ENCODE measurements at places on chromosomes 5 and 9.

DNA sequence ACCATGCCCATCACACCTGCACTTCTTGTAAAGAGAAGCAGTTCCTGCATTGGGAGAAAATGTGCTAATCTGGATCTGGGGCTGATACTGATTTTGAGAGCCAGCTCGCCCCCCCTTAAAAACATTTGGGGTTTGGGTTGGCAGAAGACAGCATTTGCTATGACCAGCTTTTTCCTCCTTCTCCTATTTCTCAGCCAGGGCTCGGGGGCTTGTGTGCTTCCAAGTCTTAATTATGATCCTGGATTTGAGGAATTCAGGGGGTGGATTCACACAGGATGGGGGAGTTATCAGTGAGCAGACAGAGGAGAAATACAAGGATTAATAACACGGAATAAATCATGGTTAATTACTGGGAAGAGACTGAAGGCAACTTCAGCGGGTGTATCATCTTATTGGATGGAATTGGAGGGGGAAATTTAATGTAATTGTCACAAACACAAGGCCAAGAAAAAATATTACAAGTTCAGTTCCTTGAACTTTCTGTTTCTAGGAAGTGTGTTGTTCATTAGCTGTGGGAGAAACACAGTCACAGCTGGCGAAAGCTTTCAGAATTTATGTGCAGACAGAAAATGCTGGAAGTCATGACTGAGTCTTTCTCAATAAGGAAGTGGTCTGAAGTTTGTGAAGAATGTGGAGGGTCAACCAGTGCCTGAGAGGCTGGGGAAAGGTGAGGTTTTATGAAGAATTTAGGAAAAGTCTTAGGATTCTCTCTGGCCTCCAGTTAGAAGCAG lies 15.3 kb downstream of the C9orf152 start:
- DNase-seq, result no peak

DNA sequence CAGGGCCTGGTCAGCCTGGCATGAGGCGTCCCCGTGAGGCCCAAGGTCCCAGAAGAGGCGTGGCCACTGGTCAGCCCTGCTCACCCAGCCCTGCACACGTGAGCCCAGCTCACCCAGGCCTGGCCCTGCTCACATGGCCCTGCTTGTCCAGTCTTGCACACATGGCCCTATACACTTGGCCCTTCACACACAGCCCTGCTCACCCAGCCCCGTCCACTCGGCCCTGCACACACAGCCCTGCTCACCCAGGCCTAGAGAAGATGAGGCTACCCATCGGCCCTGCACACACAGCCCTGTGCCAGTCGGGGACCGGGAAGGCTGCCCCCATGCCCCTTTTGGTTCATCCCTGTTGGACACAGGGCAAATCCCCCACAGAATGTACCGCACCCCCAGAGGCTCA lies 28.4 kb downstream of the ZDHHC11B start:
- peak; percentile 88 for DNase-seq

DNA sequence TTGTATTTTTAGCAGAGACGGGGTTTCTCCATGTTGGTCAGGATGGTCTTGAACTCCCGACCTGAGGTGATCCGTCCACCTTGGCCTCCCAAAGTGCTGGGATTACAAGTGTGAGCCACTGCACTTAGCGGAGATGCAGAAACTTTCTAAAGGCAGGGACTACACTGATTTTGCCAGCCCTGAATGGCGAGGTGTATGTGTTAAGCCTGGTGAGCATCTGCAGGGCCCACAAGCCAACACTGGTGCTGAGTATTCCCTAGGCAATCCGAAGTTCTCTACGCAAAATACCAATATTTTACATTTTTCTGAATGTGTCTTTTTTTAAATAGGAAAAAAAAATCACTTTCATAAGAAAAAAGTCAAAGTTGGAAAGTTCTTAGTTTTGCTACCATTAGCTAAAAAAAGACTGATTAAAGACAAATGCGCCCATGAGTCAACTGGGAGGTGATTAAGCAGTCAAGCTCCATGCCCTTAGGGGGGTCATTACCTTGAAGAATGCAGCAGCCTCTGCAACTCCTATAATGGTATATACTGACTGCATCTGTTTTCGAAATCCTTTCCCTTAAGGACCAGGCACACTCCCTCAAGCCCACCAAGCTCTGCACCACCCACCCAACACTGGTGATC lies 502.8 kb downstream of the BNC2 start:
- DNase-seq, result no peak

GRCh38 chr5:36661456-36662220 lies 55.2 kb downstream of the SLC1A3 start:
- no peak for DNase-seq

Measured in posterior vena cava (tissue), 2 donors.